Fibroblast of skin of left quadriceps (primary cell): ENCODE measurements at places on chromosomes 4 and X.

- DNase-seq = peak; percentile 5
Measured at GRCh38 chr4:121308328-121308663, 72.5 kb downstream of the QRFPR start.

- no peak for DNase-seq
Measured at GRCh38 chr4:129514852-129515251, 418.9 kb downstream of the C4orf33 start.

DNA sequence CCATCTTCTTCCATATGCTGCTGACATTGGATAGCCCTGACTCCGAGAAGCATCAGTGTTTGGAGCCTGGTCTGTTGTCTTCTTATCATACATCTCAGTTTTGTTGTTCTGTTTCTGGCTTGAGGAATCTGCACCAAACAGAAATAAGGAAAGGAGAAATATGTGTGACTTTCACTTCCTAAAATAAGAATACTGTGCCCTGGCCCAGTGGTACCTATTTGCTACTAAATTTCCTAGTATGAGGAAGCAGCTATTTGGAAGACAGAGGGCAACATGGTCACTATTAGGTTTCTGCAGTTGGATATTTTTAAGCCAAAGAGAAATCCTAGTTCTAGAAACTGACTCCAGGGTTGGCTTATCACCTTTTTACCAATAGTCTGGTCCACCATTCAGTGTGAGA, 16.8 kb downstream of the CT47C1 start:
- no peak for DNase-seq

DNA sequence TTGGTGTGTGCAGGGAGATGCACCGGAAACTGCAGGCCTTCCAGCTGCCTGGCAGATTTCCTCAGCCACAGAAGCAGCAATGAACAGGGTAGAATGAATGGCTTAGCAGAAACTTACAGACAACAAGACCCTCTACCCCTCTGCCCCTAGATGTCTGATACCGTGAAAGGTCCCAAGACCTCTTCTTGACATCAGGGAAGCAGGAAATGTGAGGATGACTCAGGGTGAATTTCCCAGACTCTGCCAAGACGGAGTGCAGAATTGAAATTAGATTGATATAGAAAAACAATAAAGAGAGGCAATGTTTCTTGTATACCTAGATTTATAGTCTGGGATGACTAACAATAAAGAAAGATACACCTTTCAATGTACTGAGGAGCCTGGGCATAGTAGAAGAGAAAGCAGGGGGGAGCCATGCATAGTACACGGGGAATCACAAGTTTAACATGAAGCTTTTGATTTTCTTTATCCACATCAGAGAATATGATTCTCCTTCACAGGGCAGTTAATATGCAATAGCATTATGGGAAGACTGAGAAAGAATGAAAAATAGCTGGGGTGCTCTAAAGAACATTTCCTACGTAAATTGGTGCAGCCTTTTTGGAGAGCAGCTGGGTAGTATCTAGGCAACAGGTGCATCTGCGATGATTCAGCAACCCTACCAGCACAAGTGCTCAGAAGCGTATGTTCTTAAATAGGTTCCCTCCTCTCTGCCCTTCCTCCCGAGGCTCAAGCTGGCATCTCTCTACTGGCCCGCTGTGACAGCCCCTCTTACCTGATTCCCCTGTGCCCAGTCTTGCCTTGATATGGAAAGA, 18.3 kb upstream of the CXCR3 start:
- DNase-seq = no peak

GRCh38 chr4:142413485-142413884, 432.6 kb downstream of the INPP4B start:
- no peak for DNase-seq

DNA sequence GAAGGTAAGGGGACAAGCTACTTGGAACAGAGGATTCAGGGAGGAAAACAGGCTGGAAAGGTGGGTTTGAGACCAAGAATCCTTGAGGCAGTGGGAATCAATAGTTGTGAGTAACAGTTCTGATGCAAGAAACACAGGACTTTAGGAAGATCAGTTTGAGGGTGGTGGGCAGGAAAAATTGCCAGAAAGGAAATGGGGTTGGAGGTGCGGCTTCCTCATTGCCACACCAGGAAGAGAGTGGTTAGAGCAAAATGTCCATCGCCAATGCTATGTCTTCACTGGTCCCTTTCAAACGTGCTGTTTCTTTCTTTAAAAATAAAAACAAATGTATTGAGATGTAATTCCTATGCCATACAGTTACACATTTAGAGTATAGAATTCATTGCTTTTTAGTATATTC, 57.1 kb upstream of the NOCT start:
- no peak for DNase-seq

- no peak for DNase-seq
Measured at GRCh38 chrX:38277802-38278201, 49.5 kb downstream of the RPGR start.

DNA sequence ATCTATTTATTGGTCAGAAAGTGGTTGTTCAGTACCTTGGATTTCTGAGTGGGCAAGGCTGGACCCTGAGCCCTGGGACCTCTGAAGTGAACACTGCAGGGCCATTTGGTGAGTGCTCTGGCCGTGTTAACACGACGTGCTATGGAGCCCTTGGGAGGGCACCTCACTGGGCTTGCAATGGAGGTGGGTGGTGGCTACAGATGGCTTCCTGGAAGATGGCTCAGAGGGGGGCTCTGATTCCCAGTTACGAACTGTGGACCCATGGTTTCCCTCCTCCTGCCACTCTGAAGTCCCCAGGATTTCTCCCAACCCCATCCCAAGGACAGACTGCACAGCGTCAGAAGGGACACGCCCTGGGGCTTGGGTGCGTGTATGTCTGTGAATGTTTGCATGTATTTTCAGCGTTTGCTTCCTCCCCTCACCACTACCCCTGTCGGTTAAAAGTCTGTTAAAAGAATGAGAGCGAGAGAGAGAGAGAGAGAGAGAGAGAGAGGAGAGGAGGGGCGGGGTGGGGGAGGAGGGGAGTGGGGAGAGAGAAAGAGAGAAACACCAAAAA, 3.7 kb upstream of the RHOH start:
- DNase-seq = no peak
